Osteoblast (primary cell): ENCODE measurements at places on chromosomes 3 and 15.

DNA sequence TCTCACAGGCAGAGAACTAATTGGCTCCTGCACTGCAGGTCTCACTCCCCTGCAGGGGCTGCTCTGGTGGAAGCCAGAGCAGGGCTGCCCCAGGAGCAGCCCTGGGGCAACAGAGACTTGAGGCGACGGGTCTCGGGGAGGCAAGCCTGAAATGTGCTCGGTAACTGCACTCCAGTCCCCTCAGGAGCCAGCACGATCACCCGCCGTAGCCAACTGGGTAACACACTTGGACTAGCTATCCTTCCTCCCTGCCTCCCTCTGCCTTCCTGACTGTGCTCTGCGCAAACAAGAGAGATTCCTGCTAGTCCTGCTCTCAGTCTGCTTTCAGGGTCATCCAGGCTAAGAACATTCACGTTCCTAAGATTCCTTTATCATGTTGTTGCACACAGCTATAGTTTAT lies 140.7 kb upstream of the NSMCE3 start:
- no peak for DNase-seq

GRCh38 chr15:96037584-96037983 lies 292.9 kb upstream of the NR2F2 start:
- DNase-seq: no peak

DNA sequence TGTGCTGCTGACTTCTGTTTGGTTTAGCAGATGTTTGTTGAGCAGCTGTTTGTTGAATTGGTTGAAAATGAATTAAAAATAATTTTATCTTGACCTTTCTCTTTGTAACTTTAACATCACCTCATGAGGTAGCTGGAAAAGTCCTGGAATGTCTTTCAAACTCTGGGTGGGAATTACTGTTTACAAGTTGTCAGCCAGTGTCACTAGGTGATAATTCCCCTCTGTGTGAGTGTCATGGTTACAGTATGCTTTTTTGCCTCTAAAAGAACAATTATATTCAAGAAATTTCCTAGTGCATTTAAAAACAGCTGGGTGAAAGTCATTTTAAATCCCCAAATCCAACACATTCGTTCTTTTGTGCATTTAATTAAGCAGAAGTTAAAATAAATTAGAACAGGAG lies 113.2 kb downstream of the PTPRG start:
- DNase-seq: no peak

- DNase-seq: no peak
Measured at GRCh38 chr3:136022529-136023263, 57.2 kb downstream of the PPP2R3A start.

GRCh38 chr3:58556761-58557221 lies 19.8 kb upstream of the ACOX2 start:
- DNase-seq: no peak

GRCh38 chr3:115657168-115657567 lies 33.9 kb downstream of the GAP43 start:
- DNase-seq: no peak

- DNase-seq: peak; percentile 93
Measured at GRCh38 chr15:31091481-31091880, 10.0 kb downstream of the TRPM1 start.

DNA sequence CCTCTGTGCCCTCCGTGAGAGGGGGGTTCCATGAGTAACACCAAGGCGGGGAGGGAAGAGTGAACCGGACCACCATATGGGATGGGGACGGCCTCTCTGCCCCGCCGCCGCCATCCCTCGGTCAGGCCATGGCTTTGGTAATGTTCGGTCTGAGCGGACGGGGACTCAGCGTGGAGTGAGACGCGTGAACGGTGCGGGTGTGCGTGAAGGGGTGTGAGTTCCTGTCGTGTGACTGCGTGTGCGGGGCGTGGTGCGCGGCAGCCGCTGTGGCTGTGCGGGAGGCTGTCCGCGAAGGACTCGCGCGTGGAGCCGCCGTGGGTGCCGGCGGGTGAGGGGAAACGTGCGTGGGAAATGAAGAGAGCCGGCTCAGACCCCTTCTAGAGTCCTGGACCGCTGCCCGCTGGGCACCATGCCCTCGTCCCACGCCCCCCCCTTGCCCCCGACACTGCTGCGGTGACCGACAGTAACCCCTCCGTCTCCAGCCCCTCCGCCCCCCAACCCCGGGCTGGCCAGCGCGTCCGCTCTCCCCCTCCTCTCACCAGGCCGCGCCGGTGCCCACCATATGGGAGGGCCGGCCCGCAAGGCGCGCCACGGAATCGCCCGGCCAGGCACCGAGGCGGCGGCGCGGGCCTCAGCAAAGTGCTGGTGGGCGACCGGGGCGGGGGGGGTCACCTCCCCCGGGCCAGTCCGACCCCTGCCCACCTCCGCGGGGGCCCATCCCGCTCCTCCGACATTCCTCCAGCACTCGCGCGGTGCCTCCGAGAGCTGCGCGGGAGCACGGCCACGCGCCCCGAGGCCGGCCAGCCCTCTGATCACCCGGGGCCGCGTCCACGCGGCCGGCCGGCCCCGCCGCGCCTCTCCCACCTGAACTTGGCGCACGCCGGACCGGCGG lies 589 bp downstream of the KLF15 start:
- peak; percentile 93 for DNase-seq

GRCh38 chr15:73331501-73331900 lies 37.3 kb downstream of the HCN4 start:
- no peak for DNase-seq

- peak; percentile 8 for DNase-seq
Measured at GRCh38 chr3:48247401-48247811, 6.5 kb downstream of the ZNF589 start.

DNA sequence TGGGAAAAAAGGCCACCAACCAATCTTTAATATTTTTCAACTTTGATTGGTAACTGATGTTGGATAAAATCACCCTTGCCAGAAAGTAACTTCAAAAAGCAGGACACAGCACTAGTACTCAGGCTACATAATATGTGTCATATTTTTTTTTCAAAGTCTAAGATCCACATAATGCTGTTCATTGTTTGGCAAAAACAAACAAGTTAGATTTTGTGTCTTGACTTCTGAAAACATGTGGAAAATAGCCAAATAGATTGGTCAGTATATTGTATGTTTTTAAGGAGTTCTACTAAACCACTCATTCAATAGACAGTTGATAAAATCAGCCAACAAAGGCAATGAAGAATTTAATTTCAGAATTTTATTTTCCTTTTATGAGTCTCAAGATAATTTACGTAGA lies 111.7 kb upstream of the CCDC54 start:
- no peak for DNase-seq

DNA sequence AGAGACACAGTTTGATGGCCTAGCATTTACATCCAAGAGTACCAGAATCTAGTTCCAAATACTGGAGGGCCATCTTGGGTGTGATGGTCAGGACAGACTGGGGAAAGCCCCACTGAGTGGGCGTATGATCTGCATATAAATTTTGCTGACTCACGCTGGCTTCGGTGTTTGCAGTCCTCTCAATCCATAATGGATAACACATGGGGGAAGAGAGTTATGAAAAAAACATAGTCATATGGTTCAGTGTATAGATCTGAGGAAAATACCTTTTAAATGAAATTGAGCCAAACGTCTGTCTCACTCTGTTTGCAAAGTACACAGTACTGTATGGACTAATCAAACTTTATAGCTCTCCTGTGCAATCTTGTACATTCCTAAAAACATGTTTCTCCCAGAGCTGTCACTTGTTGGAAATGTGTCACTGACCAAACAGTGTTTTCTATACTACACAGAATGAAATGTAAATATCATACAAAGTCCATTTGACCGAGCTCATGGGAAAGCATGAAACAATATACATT lies 125.3 kb upstream of the THBS1 start:
- DNase-seq: peak; percentile 39

- no peak for DNase-seq
Measured at GRCh38 chr3:33467786-33468185, 27.6 kb upstream of the UBP1 start.
